ENCODE measurements at places on chromosomes 3 and 15.

- DNase-seq = no peak
Observed at GRCh38 chr3:20861454-20861853, 675.4 kb upstream of the SGO1 start.

DNA sequence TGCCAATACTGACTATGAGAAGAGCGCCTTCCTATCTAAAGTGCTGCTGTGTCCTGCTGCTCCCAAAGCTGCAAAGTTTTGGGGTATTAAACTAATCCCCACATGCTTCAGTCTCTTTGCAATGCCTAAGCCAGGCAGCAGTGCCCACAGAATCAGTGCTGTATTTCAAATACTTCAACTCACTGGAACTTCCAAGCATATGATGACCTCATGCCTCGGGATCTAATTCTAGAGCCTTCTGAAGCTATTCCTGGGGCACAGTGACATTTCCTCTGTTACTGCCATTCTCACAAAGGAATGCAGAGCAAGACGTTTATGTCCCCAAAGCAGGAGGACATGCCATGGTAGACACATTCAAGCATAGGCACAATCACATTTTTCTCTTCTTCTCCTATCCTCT is 78.5 kb downstream of the CD200 start:
- no peak for DNase-seq

DNA sequence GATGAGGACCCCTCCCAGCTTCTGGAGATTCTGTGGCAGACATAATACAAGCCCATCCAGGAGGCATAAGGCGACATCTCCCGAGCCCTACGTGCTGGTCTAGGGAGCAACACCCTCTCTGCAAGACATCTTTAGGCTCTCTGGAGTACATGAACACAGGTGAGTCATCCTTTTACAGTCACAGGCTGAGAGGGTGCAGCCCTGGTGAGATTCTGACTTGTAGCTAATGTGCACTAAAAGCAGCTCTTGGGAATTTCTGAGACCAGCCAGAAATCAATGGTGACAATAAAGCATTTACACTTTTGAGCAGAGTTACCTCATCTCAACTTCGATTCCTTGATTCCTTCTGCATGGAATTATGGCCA is 131.1 kb downstream of the XXYLT1 start:
- DNase-seq = no peak

DNA sequence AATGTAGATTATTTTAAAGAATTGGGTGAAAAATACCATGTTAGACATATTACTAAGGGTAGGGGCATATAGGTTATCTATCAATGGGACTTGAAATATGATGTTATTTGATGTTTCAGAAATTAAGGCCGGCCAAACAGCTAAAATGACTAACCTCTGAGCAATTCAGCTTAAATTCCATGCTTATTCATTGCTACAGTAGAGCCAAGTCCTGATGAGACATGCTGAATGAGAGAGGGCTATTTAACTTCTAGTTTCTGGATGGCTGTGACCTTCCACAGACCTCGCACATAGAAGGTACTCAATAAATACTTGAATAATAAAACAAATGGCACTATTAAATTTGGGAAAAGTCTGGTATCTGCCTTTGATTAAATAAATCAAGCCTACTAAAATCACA is 175.6 kb upstream of the WNT5A start:
- DNase-seq = no peak

DNA sequence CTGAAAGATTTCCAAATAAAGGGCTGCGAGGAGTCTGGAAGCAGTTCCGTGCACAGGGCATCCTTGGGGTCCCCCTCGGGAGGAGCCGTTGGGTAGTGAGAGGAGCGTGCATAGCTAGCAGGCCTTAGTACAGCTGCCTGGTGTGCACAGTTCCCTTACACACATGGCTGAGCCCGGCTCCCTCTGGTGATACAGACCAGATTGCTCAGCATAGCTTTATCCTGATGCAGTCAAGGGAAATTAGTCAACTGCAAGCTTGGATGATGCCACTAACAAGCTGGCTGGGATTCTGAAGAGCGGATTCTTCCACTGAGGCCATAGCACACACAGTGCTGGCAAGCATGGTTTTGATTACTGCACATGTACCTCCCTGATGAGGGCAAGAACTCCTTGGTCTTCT is 349.4 kb downstream of the LRTM1 start:
- DNase-seq = no peak

- no peak for DNase-seq
Observed at GRCh38 chr3:58251631-58252035, 14.0 kb downstream of the ABHD6 start.

DNA sequence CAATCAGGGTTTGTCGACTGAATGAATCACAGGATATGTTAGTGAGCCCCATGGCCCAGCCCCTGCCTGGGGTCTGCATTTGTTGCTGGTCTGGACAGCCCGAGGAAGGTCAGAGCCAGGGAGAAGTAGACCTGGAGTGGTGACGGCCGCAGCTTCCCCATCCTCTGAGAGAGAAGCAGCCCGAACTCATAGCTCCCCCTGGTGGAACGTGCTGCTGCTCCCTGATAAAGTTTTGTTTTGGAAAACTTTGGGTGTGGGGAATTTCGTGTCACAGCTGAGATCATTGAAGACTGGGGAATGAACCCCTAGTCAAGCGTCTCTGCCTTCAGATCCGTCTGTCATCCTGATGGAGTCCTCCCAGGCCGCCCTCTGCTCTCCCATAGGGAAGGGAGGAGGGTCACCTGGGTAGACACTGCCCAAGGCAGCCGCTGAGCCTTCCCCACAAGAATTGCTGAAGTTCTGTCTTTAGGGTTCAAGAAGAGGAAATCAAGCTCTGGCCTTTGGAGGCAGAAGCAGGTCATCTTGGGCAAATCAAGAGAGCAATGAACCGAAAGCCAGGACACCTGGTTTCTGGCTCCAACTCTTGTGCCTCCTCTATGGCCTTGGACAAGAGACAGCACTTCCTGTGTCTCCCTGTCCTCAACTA is 60.5 kb downstream of the GLDN start:
- peak; percentile 25 for DNase-seq

DNA sequence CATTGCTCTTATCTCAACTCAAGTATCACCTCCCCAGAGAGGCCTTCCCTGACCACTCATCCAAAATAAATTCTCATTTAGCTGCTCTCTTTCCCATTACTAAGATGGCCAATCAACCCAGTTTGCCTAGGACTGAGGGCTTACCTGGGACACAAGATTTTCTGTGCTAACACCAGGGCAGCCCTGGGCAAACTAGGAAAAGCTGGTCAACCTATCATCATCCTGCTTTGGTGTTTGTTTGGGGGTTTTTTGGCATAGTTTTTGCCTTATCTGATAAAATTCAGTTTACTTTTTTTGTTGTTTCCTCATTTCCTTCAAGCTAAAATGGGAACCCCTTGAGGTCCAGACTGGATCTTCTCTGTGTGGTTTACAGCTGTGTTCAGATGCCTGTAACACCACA is 131.4 kb upstream of the NR2F2 start:
- DNase-seq = no peak

DNA sequence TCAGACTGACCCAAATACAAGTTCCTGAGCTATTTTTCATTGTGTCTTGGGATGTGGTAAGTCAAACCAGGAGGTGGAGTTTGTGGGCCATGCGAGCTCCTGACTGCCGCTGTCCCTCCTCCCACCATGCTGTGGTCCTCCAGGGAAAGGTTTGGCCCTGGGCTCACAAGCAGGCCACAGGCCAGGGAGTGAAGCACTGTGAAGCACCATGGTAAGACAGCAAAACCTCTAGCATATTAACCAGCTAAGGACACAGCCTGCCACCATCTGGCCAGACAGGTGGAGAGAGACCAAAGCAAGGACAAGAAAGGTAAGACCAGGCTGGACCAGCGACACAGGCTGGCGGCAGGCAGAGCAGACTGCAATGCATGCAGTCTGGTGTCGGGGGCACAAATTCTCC is 15.3 kb downstream of the RAB43 start:
- DNase-seq = no peak

GRCh38 chr3:169430707-169431404 is 232.7 kb downstream of the MECOM start:
- no peak for DNase-seq

- no peak for DNase-seq
Observed at GRCh38 chr3:11556851-11557644, 86.7 kb downstream of the VGLL4 start.

DNA sequence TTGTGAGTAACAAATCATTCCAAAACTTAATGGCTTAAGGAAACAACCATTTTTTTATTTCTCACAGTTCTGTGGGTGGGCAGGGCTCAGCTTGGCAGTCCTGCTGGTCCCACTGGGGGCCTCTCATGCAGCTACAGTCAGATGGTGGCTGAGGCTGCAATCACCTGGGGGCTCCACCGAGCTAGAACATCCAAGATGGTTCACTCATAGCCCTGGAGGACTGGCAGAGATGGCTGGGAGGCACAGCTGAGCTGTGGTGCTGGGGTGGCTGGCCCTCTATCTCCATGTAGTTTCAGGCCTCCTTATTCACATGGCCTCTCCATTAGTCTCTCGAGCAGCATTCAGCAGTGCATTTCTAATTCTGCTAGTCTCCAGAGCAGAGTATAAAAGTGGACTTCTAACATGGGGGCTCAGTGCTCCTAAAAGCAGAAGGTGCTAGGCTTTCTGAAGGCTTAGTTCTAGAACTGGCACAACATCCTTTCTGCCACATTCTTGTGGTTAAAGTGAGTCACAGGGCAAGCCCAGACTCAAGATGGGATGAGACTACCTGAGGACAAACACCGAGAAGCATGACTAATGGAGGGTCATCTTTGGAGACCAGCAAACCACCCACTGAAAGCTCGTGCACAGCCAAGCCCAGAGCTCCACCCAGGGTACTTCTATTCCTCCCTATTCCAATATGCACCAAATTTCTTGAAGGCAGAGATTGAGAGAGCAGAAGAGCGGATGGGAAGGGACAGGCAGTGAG is 6.3 kb downstream of the CAV3 start:
- DNase-seq = no peak

DNA sequence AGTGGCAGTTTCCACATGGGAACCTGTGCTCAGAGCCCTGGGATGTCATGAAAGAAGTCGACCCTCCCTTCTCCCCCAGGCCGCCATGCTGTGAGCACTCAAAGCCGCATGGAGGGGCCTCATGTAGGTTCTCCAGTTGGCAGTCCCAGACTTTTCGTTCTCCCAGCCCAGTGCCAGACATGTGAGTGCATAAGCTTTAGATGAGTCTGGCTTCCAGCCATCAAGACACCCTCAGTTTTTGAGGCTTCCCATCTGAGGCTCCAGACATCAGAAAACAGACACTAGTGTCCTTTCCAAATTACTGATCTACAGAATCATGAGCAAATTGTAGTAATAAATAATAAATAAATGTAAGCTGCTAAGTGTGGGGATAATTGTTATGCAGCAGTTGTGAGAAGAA is 136.5 kb upstream of the AGBL1 start:
- DNase-seq = no peak

- DNase-seq = peak; percentile 46
Observed at GRCh38 chr3:129305592-129306091, 27.0 kb downstream of the HMCES start.

- DNase-seq = no peak
Observed at GRCh38 chr3:48120223-48120622, 68.0 kb downstream of the CDC25A start.

DNA sequence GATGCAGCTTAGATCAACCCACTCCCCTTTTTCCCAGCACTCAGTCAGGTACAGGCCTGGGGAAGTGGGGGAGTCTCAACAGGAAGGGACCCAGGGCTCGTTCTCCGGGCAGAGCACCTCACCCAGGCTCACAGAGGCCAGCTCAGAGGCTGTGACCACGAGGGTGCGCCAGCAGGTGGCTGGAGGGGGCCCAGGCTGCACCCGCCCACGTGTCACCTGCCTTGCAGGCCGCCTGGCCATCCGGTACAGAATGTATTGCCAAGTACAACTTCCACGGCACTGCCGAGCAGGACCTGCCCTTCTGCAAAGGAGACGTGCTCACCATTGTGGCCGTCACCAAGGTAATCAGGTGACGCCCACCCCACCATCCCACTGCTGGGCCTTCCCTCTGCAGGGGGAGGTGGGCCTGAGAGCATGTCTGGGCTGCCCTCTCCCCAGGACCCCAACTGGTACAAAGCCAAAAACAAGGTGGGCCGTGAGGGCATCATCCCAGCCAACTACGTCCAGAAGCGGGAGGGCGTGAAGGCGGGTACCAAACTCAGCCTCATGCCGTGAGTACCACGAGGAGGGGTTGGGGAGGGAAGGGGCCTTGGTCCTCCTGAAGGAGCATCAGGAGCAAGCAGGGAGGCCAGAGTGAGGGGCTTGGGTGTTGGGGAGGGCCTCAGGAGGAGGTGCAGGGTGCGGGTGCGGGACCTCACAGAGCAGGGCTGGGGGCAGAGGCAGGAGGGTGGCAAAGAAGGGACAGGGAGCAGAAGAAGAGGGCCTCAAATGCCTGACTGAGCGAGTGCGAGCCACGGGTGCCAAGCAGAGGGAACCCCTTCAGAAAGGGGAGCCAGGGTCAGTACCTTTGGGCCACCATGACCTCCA is 14.0 kb upstream of the LMAN1L start:
- no peak for DNase-seq

GRCh38 chr3:189655617-189656016 is 24.4 kb downstream of the TP63 start:
- no peak for DNase-seq

GRCh38 chr15:77239882-77240608 is 169.1 kb upstream of the TSPAN3 start:
- no peak for DNase-seq

GRCh38 chr3:10189557-10190354 is 25.0 kb downstream of the IRAK2 start:
- DNase-seq = peak; percentile 89

GRCh38 chr3:103440539-103441203 is 1005.9 kb downstream of the ZPLD1 start:
- DNase-seq = no peak

DNA sequence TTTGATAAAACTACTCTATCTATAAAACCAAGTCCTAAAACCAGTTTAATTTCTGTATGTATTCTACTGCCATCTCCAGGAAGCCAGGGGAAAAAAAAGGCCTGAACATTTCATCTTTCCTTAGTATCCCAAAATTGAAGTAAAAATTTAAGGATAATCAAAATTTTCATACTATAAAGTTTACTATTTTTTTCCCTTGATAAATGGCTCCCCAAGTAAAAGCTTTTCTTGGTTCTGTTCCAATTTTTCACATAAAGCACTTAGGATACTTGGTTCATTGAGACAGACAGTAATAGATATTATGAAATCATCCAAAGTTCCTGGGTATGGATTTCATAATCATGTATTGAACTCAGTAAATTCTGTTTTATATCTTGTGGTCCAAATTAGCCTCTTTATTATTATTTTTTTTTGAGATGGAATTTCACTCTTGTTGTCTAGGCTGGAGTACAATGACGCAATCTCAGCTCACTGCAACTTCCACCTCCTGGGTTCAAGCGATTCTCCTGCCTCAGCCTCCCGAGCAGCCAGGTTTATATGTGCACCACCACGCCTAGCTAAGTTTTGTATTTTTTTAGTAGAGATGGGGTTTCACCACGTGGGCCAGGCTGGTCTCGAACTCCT is 34.5 kb downstream of the ICE2 start:
- DNase-seq = no peak

- DNase-seq = no peak
Observed at GRCh38 chr15:33021806-33022389, 172.6 kb downstream of the FMN1 start.

- no peak for DNase-seq
Observed at GRCh38 chr15:85005319-85005718, 23.7 kb downstream of the PDE8A start.

GRCh38 chr15:66638377-66638776 is 63.7 kb upstream of the SMAD6 start:
- no peak for DNase-seq

GRCh38 chr3:31948280-31948679 is 32.8 kb downstream of the OSBPL10 start:
- DNase-seq = no peak
